H9 (cell line): ENCODE measurements at places on chromosomes 3 and 15. TPM values are rescaled to one million over a fixed set of nuclear protein-coding genes. Genes with fewer than 3 reads are reported as not detected.
A peak's percentile ranks its signal among the peaks of the same experiment; 100 is the strongest.

DNA sequence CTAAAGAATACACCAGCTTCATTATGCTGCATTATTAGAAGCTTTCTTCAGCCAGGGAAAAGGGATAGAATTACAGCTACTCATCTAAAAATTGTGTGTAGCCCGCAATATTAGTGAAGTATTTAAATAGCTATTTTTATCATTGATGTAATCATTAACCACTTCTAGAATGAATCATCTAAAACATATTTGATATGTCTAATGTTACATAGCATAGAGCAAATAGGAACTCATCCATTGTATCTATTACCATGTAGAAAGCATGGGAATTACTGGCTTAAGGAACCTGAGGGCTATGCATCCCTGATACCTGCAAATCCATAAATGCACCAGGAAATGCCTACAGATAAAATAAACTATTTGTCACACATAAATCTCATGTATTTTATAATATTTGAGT is 54.5 kb upstream of the VGLL3 start:
- H3K4me1 ChIP-seq, result no peaks in the 10 kb centered on the region
- no peak overlapping the region for H3K4me3 ChIP-seq
- DNase-seq, result no peak
- no peak overlapping the region for H3K27ac ChIP-seq
- no peaks in the 10 kb centered on the region for H3K36me3 ChIP-seq

CELSR3 gene
- total RNA-seq, result 23.5 and 23.9 TPM in 2 replicates

GRCh38 chr3:54188176-54188791 is 65.9 kb downstream of the CACNA2D3 start:
- H3K27ac ChIP-seq, result no peak overlapping the region
- H3K4me1 ChIP-seq, result no peaks in the 10 kb centered on the region; the same call in none of the 2 replicates
- H3K27me3 ChIP-seq, result no peaks in the 10 kb centered on the region
- no peaks in the 10 kb centered on the region for H3K36me3 ChIP-seq

COMMD4 gene
- 146 and 159 TPM in 2 replicates for total RNA-seq

DNA sequence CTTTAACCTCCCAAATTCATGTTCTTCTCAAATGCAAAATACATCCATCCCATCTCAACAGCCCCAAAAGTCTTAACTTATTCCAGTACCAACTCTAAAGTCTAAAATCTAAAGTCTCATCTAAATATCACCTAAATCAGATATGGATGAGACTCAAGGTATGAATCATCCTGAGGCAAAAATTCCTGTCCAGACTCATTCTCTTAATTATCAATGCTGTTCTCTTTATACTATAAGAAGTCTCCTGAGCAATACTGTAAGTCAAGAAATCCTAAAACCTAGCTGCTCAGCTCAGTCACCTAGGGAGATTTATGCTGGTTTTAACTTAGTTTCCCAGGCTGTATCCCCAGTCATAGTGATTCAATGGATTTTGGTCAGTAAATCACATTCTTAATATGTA is 11.1 kb downstream of the RAD18 start:
- H3K27ac ChIP-seq, result no peak overlapping the region
- no peak for DNase-seq
- peaks cover 3% of the 10 kb centered on the region; the same call in 2 of the 3 replicates for H3K36me3 ChIP-seq
- H3K4me1 ChIP-seq, result no peaks in the 10 kb centered on the region

ABI3BP gene
- total RNA-seq, result 0.26 and 0.28 TPM in 2 replicates

KIF15 gene
- 25.0 and 25.8 TPM in 2 replicates for total RNA-seq

DNA sequence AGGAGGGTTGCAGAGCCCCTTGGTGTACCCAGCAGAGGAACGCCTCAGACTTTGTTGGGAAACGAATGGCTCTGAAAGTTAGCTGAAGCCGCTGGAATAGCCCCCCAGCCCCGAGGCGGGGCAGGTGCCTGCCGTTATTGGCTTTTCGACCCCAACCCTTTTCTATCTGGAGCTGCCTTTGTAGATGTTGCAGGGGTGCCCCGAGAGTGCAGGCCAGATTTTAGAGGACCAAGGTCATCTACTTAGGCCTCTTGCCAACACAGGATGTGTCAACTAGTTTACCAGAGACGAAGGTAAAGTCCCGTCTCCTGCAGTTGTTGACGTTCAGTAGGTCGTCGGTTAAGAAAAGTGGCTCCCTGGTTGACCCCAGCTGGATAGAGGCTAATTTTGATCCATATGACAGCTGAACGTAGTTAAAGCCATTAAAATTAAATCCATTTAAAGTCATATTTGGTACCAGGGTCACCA is 579 bp upstream of the UBE3A start:
- no peak for DNase-seq
- H3K27ac ChIP-seq, result no peak overlapping the region
- H3K36me3 ChIP-seq, result no peaks in the 10 kb centered on the region; the same call in 2 of the 3 replicates
- no peaks in the 10 kb centered on the region for H3K4me1 ChIP-seq

GRCh38 chr3:195914648-195915473 is 6.5 kb upstream of the TNK2 start:
- peak; percentile 99 for DNase-seq
- H3K4me3 ChIP-seq, result peak overlapping the region; percentile 30
- peaks cover 4% of the 10 kb centered on the region; the same call in 1 of the 2 replicates for H3K4me1 ChIP-seq
- H3K36me3 ChIP-seq, result no peaks in the 10 kb centered on the region
- peak overlapping the region; percentile 43 for H3K27ac ChIP-seq

MFSD1 gene
- 9.5 and 10.4 TPM in 2 replicates for total RNA-seq

GRCh38 chr3:31053299-31053698 is 158.8 kb upstream of the GADL1 start:
- no peaks in the 10 kb centered on the region; the same call in 1 of the 2 replicates for H3K36me3 ChIP-seq
- no peak for DNase-seq
- H3K27ac ChIP-seq, result no peak overlapping the region
- H3K4me3 ChIP-seq, result no peak overlapping the region
- H3K4me1 ChIP-seq, result no peaks in the 10 kb centered on the region

- H3K4me3 ChIP-seq, result no peak overlapping the region
- H3K27me3 ChIP-seq, result no peaks in the 10 kb centered on the region; the same call in 1 of the 2 replicates
- 0 out of 2 replicates have a peak, but pooled peaks cover 4% of the 10 kb centered on the region for H3K4me1 ChIP-seq
- DNase-seq, result peak; percentile 79
Observed at GRCh38 chr15:55774113-55774970, 31.4 kb upstream of the PRTG start.

- H3K36me3 ChIP-seq, result no peaks in the 10 kb centered on the region
- H3K4me1 ChIP-seq, result peaks cover 6% of the 10 kb centered on the region; the same call in 1 of the 2 replicates
- peak overlapping the region; percentile 77 for H3K4me3 ChIP-seq
- peak; percentile 99 for DNase-seq
Observed at GRCh38 chr15:64893481-64894394, 18.0 kb upstream of the ANKDD1A start.

DNA sequence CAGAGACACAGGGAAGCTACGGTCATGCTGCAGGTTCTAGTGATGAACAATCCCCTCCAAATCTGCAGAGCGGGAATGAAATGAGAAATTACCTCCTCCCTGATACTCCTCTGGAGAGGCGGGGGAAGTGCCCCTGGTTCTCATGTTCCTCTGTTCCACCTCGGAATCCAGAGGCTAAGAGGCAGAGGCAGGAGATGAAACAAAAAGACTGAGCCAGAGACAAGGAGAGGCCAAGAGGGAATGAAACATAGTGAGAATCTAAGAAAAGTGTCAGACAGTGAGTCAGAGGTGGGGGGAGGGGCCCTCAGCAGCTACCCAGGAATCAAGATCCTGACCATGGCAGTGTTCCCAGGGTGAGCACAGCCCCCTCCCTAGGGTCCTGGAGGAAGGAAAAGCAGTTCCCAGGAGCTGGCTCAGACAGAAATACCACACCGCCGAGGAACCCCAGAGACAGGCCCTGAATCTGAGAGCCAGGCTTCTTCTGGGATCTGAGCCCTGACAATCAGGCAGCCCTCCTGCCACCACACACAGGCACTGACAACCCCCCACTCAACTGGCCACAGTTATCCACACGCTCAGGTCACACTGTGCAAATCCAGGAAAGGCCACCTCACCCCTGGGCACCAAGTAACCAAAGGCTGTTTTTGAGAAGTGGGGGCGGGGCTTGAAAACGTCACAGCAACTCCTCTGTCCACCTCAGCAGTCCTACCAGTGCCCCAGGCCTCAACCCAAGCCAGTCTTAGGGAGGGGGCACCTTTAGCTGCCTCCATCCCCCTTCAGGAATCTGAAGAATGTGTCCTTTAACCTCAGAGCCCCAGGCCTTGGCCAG is 2.4 kb downstream of the CSRNP1 start:
- peaks cover 11% of the 10 kb centered on the region for H3K36me3 ChIP-seq
- DNase-seq, result peak; percentile 72
- H3K4me1 ChIP-seq, result peaks cover 22% of the 10 kb centered on the region; the same call in 1 of the 2 replicates
- peak overlapping the region; percentile 80 for H3K4me3 ChIP-seq

DNA sequence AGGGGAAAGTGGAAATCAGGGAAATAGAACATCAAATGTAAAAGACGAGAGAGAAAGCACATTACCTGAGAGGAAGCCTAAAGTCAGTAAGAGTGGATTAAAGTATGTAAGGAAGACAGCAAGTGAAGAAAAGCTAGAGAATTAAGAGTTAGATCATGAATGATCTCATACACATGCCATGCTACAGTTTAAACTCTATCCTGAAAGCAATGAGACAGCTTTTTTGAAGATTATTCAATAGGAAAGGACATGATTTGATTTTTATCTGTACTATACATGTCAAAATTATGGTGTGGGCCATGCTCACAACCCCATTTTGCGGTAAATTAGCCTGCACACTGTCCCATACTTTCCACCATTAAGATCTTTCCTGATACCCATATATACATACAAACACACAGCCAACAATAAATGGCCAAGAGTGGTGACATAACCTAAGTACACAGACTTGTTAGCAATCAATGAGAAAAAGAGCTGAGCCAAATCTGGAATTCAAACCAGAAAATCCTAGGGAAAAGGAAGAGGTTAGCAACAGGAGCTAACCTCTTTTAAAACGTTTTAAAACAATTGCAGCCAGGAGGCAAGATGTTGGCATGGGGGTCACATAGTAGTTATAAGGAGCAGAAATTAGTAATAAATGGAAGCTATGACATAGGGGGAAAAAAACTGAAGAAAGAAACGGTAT is 4.5 kb downstream of the MYO9A start:
- H3K4me3 ChIP-seq, result no peak overlapping the region
- DNase-seq, result no peak
- H3K36me3 ChIP-seq, result no peaks in the 10 kb centered on the region
- 0 out of 2 replicates have a peak, but pooled peaks cover 2% of the 10 kb centered on the region for H3K4me1 ChIP-seq

- no peak overlapping the region for H3K27ac ChIP-seq
- H3K27me3 ChIP-seq, result peaks cover 75% of the 10 kb centered on the region
- H3K36me3 ChIP-seq, result no peaks in the 10 kb centered on the region
- H3K4me3 ChIP-seq, result no peak overlapping the region
- no peak for DNase-seq
Observed at GRCh38 chr15:96417760-96418130, 87.2 kb downstream of the NR2F2 start.

DNA sequence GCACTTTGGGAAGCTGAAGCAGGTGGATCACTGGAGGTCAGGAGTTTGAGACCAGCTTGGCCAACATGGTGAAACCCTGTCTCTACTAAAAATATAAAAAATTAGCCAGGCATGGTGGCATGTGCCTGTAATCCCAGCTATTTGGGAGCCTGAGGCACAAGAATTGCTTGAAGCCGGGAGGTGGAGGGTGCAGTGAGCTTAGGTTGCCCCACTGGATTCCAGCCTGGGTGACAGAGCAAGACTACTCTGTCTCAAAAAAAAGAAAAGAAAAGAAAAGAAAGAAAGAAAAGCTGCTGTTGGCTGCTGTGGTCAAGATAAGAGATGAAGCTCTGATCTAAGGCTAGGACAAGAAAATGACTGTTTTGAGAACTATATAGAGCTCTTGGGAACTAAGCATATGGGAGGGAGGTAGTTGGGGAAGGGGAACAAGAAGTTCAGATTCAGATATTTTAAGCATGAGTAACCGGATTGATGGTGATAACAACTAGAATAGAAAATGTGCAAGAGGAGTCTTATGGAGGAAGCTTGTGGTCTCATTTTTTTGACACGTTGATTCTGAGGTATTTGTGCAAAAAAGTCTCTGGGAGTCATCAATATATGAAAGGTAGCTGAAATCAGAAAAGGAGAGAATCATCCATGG is 25.7 kb downstream of the DNAH12 start:
- H3K27me3 ChIP-seq, result no peaks in the 10 kb centered on the region
- H3K27ac ChIP-seq, result no peak overlapping the region
- H3K4me1 ChIP-seq, result no peaks in the 10 kb centered on the region
- H3K36me3 ChIP-seq, result no peaks in the 10 kb centered on the region
- no peak for DNase-seq
- H3K4me3 ChIP-seq, result no peak overlapping the region

- no peaks in the 10 kb centered on the region for H3K4me1 ChIP-seq
- H3K27me3 ChIP-seq, result no peaks in the 10 kb centered on the region
- H3K36me3 ChIP-seq, result no peaks in the 10 kb centered on the region
- no peak overlapping the region for H3K4me3 ChIP-seq
Observed at GRCh38 chr3:11136116-11136515, 18.2 kb upstream of the HRH1 start.

RTF1 gene
- total RNA-seq, result 45.7 and 49.5 TPM in 2 replicates

SYNM gene
- 1.8 and 1.9 TPM in 2 replicates for total RNA-seq

DNA sequence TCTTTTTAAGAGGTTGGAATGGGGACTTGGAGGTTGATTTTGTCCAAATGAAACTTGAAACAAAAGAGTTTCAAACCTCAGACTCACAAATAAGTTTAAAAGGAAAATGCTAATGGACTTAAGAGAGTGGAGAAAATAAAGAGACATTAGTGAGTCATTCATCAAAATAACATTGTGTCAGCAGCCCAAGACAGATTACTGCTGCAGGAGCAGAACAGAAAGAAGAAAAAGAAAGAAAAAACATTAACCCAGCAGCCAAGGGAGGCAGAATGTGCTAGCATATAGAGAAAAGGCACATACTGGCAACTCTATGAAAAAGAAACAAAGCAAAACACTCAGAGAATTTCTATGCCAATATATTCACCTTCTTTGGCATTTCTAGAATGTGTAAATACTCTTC is 42.6 kb downstream of the ADAMTS9 start:
- H3K4me3 ChIP-seq, result no peak overlapping the region
- H3K27me3 ChIP-seq, result no peaks in the 10 kb centered on the region
- H3K27ac ChIP-seq, result no peak overlapping the region
- H3K36me3 ChIP-seq, result no peaks in the 10 kb centered on the region
- no peak for DNase-seq

DNA sequence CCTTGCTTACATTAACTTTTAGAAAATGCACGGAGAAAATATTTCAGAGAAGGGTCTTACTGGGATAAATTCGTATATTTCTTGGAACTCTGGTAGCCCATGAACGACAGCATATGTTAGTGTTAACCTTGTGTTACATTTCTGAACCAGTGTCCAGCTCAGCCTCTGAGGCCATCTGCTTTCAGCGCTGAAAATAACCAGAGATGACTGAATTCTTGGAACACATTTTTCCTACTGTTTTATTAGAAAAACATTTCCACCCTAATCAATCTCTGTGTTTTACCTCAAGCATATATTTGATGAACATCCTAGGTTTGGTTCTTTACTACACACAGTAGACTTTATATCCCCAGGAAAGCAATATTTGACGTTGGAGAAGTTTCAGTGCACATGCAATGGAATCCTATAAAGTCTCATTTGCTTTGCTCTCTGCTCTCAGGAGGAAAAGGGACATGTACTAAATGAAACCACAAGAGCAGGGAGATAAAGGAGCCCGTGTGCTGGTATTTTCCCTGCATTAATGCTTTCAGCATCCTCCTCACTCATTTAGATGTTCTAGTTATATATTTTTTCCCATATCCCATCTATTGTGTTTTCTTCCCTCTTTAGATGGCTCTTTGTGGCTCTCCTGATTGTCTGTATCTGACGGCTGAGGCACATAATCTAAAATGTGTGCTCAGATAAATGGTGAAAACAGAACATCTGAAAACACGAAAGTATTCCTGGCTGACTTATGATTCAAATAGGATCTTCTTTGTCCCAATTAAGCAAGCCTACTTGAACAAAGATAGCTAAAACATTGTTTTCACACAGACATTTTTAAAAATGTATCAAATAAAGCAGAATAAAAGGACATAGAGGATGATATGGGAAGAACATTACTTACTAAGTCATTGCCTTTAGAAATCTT is 151.7 kb upstream of the KCNMB2 start:
- no peaks in the 10 kb centered on the region for H3K27me3 ChIP-seq
- H3K36me3 ChIP-seq, result no peaks in the 10 kb centered on the region
- no peak for DNase-seq
- peaks cover 2% of the 10 kb centered on the region; the same call in 1 of the 2 replicates for H3K4me1 ChIP-seq
- H3K4me3 ChIP-seq, result no peak overlapping the region
